ENCODE measurements at places on chromosomes 4 and X. TPM values are rescaled to one million over a fixed set of nuclear protein-coding genes. Genes with fewer than 3 reads are reported as not detected.

DNA sequence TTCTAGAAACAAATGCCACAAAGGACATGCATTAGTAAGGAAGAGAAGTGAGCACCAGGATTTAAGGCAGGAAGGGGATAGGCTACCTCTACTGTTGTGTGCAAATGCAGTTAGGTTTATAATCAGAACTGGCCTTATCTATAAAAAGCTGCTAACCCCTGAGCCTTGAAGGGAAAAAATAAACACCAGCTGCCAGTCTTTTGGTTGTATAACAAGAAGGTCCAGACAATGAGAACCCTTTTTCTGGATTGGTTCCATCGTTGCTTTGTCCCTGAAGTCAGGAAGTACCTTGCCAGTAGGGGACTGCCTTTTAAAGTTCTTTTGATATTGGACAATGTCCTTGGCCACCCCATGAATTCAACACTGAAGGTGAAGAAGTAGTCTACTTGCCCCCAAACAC, 126.7 kb upstream of the OTUD4 start:
- no peak for DNase-seq
- H3K36me3 ChIP-seq: no peaks in the 10 kb centered on the region
- H3K4me3 ChIP-seq: no peak overlapping the region

MAPK10 gene
- total RNA-seq: not detected

DNA sequence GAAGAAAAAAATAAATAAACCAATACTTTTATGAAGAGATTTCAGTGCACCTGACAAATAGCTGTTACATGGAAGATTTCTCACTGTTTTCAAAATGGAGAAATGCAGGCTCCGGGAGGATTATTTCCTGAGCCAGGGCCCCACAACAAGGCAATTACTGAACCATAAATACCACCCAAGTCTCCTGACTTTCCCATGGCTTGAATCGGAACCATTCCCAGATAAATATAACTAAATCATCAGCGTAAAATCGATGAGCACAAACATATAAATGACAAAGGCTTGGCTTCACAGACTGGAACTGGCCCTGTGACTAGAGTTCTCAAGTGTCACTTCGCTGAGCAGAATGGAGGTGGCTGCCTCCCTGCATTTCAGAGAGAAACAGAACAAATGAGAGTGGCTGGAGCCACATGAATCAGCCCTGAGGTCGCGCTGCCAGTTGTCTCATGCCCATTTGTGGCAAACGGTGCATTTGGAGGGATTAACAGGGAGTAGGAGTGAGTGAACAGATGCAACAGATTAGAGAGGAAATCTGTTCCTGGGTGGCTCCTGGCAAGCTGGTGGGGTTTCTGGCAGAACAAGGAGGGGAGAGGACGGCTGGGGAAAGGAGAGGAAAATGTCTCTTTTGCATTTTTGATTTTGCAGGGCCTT, 57.3 kb upstream of the STIM2 start:
- DNase-seq: no peak
- no peaks in the 10 kb centered on the region for H3K36me3 ChIP-seq
- no peak overlapping the region for H3K27ac ChIP-seq
- H3K4me3 ChIP-seq: no peak overlapping the region

SMARCA1 gene
- total RNA-seq: 0.72 TPM

DNA sequence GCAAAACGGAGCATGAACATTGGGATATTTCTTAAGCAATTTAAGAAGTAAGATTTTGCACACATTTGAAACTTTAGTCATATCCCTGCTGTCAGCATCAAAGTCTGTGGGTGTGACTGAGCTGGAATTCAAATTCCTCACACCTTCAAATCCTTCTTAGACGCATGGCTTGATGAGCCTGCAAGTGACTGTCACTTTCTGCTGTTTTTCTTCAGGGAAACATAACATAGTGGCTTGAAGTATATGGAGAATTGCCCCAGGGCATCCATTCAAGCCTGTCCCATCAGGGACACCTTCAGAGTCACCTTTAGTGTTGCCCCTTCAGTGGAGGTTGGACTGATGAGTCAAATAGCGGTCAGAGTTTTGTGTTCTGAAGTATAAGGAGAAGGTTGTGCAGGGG, 17.4 kb downstream of the FHDC1 start:
- H3K27ac ChIP-seq: no peak overlapping the region
- H3K36me3 ChIP-seq: no peaks in the 10 kb centered on the region
- no peaks in the 10 kb centered on the region for H3K4me1 ChIP-seq
- DNase-seq: no peak

DNA sequence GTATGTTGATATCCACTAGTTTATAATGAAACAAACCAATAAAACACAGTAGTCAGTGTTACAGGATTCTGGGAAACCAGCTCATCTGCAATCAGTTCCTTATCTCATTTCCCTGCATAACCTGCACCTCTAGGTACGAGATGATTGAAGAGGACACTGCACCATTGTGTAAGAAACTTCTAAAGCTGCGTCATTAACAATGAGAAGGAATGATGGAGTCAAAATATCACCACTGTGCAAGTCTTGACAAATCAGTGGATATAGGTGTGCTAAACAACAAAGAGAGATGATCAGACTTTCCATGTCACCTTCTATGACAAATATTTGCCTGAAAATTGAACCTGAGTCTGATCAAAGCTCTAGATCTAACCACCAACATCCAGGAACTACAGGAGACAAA, 40.7 kb upstream of the DHX15 start:
- no peaks in the 10 kb centered on the region for H3K27me3 ChIP-seq
- H3K4me3 ChIP-seq: no peak overlapping the region
- no peaks in the 10 kb centered on the region for H3K36me3 ChIP-seq
- no peak overlapping the region for H3K27ac ChIP-seq
- DNase-seq: no peak
- H3K4me1 ChIP-seq: no peaks in the 10 kb centered on the region

DNA sequence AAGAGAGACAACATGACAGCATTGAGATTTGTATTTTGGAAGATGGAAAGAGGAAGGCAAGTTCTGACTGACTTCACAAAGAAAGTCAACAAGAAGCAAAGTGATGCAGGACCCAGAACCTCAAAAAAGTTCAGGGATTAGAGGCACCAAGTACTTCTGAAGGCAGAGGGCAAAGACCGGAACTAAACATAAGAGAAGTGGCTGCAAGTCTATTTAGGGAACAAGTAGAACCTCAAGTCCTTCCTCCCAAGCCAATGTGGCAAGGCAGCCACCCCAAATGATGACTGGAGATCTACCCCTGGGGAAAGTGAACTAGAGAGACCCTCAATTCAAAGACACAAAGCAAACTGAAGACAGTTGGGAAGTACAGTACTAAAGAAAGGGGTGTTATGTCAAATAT, 46.6 kb downstream of the SLC39A8 start:
- no peaks in the 10 kb centered on the region for H3K4me1 ChIP-seq
- no peak for DNase-seq
- no peak overlapping the region for H3K4me3 ChIP-seq

- H3K4me3 ChIP-seq: no peak overlapping the region
- no peak overlapping the region for H3K27ac ChIP-seq
- no peaks in the 10 kb centered on the region for H3K36me3 ChIP-seq
- H3K27me3 ChIP-seq: no peaks in the 10 kb centered on the region
- no peaks in the 10 kb centered on the region for H3K4me1 ChIP-seq
These were observed 71.1 kb upstream of the ZCCHC13 start for GRCh38 chrX:74232859-74233258.

DNA sequence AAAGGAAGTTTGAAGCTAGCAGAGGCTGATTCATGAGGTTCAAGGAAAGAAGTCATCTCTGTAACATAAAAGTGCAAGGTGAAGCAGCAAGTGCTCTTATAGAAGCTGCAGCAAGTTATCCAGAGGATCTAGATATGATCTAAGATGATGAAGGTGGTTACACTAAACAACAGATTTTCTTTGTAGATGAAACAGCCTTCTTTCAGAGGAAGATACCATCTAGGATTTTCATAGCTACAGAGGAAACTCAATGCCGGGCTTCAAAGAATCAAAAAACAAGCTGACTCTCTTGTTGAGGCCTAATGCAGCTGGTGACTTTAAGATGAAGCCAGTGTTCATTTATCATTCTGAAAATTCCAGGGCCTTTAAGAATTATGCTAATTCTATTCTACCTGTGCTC, 28.8 kb downstream of the NR0B1 start:
- H3K4me1 ChIP-seq: no peaks in the 10 kb centered on the region
- DNase-seq: no peak
- H3K27me3 ChIP-seq: no peaks in the 10 kb centered on the region
- no peak overlapping the region for H3K4me3 ChIP-seq
